ENCODE measurements at places on chromosomes 1 and 21. TPM values are rescaled to one million over a fixed set of nuclear protein-coding genes. Genes with fewer than 3 reads are reported as not detected.

DPT gene
- 4.8 TPM for polyA plus RNA-seq

RUNX3 gene
- polyA plus RNA-seq, result 0.47 TPM

OR10Z1 gene
- polyA plus RNA-seq, result not detected

PTPRC gene
- polyA plus RNA-seq, result 1.4 TPM

TNFRSF18 gene
- not detected for polyA plus RNA-seq

AGMAT gene
- 119 TPM for polyA plus RNA-seq
